Dermis microvascular lymphatic vessel endothelial cell (primary cell): ENCODE measurements at places on chromosomes 1 and 21.

GRCh38 chr1:40341491-40342380 is 24.6 kb upstream of the COL9A2 start:
- no peak for DNase-seq

DNA sequence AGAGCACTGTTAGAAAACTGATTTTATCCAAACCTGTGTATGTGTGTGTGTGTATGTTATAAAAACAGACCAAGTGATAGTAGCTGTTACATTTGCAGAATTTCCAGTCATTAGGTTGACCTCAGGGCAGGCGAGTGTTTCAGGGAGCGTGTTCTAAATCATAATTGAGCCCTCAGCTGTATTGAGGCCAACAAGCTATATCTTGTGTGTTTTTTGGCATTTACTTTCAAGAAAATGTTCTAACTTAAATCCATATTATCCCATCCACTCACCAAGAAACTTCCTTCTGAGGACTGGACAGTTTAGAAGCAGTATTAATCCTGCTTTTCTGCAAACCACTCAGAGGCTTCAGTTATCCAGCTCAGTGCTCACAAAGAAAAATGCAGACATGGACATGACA is 12.0 kb downstream of the DDAH1 start:
- no peak for DNase-seq

GRCh38 chr1:80540149-80540548 is 1260.6 kb upstream of the ADGRL2 start:
- DNase-seq, result no peak

DNA sequence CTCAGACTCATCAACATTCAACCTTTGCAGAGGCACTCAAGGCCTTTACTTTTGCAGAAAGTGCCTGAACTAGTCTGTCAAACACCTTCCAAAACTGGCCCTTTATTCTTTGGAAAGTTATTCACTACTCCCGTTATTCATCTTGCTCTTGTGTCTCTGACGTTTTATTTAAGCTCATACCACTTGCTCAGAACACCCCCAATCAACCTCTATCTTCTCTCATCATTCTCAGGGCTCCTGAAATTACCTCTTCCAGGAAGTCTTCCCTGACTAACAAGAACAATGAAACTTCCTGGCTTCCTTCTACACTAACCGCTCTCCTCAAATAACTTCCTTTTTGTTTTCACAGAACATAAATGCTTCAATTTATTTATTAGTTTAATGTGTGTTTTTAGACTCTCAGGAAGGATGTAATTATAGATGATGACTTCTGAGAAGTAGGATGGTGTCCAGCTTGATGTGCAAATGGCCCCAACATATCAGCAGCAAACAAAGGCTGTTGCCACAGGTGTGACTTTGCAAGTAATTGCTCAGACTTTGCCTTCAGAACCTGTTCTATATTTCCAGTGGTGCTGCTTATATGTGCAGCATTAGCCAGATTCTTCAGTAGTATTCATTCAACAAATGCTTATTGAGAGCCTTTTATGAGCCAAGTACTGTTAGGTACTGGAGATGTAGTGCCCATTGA is 22.8 kb upstream of the BATF3 start:
- DNase-seq, result no peak

DNA sequence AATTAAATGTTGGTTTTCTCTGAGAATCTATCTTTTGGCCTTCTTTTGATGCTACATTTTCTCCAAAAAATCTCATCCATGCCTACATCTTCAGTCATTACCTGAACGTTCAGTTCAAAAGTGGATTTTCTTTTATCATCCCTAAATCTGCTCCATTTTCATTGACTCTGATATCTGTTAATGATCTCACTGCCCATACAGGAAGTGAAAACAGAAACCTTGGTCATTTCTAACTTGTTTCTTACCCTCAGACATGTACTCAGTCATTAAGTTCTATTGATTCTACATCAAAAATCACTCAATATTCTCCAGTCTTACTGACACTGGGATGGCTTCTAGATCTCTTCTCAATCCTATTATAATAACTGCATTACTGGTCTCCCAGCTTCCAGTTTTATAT is 22.7 kb downstream of the PRKACB start:
- DNase-seq, result no peak

DNA sequence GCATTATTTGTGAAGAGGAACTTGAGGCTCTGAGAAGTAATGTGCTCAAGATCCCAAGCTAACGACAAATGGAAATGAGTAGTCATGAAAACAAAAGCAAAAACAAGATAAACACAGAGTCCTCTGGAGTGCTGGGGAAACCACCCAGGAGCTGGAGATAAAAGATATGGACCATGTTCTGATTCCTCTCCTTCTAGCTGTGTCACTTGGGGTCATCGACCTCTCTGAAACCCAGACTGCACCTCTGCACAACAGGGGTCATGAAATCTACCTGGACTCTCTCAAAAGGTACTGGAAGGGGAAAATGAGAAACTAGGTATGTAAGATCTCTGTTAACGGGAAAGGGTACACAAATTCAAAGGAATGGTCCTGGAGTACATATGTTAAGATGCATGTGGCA is 6.5 kb downstream of the PGLYRP4 start:
- no peak for DNase-seq

GRCh38 chr1:197140121-197140520 is 6.3 kb downstream of the ASPM start:
- DNase-seq, result no peak

GRCh38 chr1:20962576-20963258 is 175.6 kb upstream of the HP1BP3 start:
- no peak for DNase-seq

GRCh38 chr1:117573386-117574023 is 32.3 kb upstream of the TENT5C start:
- DNase-seq, result no peak

DNA sequence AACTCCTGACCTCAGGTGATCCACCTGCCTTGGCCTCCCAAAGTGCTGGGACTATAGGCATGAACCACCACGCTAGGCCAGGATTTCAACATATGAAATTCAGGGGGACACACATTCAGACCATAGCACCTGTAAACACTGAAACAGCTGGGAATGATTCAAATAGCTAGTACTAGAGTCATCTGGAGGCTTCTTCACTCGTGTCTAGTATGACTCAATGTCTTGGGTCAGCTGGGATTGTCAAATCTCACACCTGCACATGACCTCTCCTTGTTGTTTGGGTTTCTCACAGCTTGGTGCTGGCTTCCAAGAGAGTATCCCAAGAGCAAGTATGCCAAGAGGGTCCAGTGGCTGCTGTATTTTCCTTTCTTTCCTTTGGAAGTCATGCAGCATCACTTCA is 75.1 kb downstream of the PGM1 start:
- no peak for DNase-seq

DNA sequence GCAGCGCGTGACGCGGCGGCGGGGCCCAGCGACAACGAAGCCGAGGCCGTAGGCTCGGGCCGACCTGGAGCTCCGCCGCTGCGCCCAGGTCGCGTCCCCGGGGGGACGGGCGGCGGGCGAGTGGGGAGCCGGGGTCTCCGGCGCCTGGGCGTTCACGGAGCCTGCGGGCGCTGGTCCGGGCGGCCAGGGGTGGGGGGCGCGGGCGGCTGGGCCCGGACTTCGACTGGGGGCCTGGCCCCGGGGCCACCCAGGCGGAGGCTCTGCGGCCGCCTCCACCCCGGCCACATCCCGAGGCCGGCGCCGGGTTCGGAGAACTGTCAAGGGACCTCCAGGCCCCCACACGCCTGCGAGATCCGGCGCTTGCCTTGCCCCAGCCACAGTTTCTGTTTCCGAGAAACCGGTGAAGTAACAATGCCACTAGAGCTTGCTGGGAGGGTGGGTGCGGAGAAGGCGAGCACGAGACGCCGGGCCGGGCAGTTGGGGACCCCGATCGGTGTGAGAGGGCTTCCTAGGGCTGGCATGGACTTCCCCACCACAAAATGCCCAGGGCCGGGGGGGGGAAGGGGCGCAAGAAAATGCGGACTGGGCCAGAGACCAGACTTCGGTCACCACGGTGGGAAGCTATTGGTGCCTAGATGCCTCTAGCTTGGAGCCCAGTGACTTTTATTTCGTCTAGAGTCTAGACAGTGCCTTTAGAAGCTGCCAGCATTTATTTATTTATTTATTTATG is 501 bp downstream of the FBXO6 start:
- DNase-seq, result no peak

DNA sequence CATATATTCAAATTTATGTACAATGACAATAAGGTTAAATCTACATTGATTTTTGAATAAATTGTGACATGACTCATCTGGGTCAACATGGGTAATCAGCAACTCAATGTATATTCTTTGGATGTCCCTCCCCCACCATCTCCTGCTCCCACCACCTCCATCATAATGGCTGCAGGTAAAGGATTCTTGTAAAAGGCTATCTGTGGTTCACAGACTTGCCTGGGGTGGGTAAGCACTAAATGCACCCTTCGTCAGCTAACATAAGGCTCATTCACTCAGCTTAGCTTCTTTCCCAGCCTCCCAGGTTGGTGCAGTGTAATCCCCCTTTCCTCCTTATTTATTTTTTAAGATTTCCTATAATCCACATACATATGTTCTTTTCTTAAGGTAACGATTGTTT is 355.7 kb upstream of the DPYD start:
- no peak for DNase-seq

- no peak for DNase-seq
These were observed 149.4 kb downstream of the ELAVL4 start for GRCh38 chr1:50257940-50258685.

DNA sequence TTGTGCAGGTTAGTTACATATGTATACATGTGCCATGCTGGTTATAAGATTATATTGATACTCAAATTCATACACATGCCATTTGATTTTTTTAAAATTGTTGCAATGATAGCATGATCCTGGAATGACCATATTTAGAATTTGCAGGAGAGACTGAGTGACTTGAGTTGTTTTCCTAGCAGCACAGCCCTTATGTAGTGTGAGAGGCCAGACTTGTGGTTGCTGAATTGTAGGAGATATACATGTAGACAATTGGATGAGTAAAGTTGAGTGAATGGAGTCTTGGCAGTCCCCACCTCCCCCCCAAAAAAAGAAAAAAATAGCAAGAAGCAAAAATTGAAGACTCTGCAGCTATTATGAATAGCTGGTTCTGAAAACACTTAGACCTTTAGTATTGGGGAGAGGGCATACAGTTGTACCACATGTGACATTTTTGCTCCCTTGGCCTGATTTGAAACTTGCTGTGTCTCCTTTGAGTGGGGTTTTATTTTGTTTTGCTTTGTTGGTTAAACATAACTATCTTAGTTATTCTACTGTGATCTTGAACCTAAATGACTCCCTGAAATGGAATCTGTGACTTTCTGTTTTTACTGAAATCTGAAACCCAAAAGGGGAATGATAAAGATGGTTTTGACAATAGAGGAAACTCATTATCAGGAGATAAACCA is 280.3 kb downstream of the HMCN1 start:
- no peak for DNase-seq

DNA sequence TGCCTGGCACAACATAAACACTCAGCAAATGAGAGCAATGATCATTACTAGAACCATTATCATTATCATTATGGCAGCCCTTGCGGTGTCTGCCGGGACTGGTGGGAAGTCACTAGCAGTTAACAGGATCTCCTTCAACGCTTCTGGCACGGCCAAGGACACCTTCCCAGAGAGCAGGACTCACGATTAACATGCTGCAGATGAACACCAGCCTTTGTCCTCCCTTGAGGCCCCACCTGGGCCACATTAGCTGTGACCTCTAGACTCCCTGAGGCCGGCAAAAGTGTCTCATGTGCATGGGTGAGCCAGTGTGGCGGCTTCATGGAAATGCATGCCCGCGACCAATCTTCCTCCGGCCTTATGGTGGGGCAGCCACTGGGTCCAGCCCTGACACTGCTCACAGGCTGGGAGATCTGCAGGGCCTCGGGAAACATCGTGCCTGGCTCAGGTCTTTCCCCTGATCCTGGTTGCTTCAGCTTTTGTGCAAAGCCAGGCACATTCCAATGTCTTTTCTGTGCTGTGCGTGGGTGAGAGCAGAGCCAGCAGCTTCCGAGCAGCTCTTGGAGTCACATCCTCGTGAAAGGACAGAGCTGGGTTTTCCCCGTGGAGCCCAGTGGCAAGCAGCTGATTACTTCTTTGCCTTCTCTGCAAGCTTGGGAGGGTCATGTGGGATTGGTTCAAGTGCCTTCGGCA is 107.3 kb downstream of the HMGB4 start:
- no peak for DNase-seq

DNA sequence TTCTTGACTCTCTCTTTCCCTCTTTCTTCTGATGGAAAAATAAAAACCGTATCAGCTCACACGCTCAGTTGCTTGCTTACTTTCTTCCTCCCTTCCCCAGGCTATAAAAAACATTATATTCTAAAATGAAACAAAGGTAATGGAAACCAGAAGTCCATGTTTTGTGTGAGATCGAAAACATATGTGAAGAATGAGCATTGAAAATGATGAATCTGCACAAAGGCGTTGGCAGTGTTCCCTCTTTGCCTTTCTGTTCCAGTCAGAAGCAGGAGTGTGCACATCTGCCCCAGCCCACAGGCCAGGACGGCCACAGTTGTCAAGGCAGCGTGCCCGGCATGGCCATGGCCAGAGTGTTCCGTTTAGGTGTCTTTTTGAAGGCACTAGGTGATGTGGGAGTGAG is 185.3 kb upstream of the USP24 start:
- DNase-seq, result no peak

- DNase-seq, result no peak
These were observed 5.9 kb downstream of the SOD1 start for GRCh38 chr21:31665397-31665796.
